ENCODE measurements at places on chromosomes 13 and 19.
A peak's percentile ranks its signal among the peaks of the same experiment; 100 is the strongest.

- DNase-seq = no peak
These were observed 98.0 kb downstream of the EDNRB start for GRCh38 chr13:77820431-77821149.

DNA sequence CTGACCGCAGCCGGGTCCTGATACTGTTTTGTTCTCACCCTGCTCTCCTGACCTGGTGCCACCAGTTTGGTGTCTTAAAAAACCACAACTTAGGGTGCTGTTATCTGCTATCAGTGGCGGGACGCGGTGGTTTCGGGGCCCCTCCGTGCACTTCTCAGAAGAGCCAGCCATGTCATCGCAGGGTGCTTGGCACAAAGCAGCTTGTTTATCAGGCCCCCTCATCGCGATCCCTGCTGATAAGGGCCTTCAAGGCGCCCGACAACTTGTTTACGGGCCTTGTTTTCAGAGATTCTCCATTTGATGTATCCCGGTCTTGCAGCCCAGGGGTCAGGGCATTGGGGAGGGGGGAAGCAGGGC lies 58.1 kb upstream of the KLF2 start:
- no peak for DNase-seq

DNA sequence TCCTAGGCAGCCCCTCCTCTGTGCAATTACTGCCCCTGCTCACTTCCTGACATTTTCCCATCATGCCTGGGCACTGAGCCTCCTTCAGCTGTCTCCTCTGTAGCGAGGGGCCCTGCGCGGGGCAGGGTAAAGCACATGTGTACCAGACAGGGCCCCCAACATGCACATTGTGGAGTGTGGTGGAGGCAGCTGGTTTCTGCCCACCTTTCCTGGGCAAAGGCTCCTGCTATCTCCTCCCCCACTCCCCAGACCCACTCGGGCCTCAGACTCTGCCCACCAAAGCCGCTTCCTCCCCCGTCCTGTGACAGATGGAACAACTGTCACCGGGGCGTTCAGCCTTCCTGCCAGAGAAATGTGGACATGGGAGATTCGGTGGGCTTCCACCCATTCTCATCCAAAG lies 2.9 kb upstream of the KPTN start:
- DNase-seq = no peak

GRCh38 chr19:343941-344624 lies 513 bp downstream of the MIER2 start:
- no peak for DNase-seq

DNA sequence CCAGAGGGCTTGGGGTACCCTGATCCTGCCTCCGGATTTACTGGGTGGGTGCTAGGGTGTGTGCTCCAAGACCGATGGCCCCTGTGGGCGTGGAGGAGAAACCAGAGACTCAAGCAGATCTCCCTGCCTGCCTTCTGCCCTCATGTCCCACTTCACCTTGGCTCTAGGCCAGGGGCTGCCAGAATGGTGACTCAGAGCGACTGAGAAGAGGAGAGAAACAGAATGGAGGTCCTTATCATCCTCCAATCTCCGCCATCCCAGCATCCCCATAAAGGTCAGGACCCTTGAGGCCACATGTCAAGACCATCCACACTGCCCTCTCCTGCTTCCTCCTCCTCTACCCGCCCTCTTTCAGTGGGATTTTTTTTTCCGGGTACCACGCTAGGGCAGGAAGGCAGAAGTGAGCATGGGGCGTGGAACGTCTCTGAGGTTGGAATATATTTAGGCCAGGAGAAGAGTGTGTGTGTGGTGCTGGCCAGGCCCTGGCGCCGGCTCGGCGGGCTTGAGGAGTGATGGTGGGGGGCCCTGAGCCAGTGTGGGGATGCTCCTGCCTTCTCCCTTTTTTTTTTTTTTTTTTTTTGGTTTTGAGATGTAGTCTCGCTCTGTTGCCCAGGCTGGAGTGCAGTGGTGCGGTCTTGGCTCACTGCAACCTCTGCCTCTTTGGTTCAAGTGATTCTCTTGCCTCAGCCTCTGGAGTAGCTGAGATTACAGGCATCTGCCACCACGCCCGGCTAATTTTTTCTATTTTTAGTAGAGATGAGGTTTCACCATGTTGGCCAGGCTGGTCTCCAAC lies 22.3 kb downstream of the IER2 start:
- DNase-seq = peak; percentile 84

DNA sequence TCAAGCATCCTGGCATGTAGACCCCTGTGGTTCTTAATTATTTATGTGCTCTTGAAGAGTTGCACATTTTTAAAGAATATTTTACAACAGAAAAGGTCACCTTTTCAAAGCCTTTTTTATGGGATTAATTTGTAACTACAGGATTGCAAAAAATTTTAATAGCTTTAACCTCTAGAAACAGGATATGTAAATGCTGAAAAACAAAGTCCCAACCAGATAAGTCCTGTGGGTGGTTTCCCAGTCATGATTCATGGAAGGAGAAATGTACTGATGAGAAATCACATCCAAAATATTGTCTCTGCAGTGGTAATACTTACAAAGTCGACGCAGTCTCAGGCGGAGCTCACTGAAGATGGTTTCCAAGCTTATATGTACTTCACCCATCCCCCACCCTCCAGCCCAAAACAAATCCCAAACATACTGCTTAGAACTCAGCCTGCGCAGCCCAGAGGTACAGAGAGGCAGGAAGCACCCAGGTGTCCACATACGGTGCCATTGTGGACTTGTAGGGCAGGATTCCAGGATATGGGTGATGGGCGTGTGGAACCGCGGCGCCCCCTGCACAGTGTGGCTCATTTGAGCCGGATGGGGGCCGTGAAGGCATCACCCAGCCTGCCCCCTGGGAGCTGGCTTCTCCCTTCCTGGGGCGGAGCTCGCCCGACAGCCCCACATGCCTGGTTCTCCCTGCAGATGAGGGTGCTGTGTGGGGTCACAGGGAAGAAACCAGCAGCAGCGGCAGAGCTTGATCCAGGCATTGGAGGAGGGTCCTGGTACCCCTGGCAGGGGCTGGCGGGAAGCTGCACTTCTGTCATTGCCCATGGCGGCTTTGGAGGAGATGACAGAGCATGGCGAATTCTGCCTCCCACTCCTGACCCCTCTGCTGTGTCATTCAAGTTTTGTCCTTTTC lies 101.2 kb downstream of the ATP11A start:
- no peak for DNase-seq

GRCh38 chr19:46357846-46358583 lies 11.1 kb downstream of the PPP5C start:
- no peak for DNase-seq

GRCh38 chr13:98972059-98972458 lies 5.8 kb downstream of the DOCK9 start:
- DNase-seq = no peak

GRCh38 chr13:69092615-69093322 lies 1014.9 kb upstream of the ATXN8OS start:
- no peak for DNase-seq

DNA sequence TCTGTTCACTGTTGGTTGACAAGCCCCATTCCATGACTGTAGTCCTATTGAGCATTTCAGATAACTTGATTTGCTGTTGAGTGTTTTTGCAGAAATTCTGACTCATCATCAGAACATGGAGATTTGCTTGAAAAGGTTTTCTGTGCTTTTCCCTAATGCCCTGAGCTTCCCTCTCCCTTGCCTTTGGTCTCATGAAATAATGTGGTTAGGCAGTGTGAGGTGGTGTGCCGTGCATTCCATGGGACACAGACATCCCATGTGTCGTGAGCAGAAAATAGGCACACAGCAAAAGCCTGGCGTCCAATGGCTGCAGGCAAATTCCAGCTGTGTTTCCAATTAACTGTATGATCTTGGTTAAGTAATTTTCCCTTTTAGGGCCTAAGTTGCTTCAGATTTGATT lies 197.4 kb downstream of the DLEU7 start:
- DNase-seq = peak; percentile 22

DNA sequence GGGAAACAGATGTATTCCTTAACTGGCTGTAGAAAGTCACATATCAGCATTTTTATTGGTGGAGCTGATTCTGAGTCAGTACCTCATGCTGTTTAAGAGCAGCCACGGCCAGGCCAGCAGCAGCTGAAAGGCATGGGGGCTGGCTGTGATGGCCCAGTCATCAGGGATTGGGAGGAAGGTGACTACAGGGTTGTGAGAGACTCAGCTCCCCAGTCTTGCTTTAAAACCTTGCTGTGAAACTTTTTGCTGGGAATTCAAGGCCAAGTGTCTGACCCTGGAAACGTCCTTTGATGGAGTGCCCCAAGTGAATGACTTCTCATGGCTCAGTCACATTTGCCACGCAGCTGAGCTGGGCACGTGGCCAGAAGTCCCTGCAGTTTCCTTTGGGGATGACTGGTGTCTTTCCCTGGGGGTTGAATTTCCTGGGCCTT lies 39.1 kb upstream of the RNF113B start:
- DNase-seq = peak; percentile 90

GRCh38 chr19:36051236-36051635 lies 2.8 kb downstream of the THAP8 start:
- no peak for DNase-seq

DNA sequence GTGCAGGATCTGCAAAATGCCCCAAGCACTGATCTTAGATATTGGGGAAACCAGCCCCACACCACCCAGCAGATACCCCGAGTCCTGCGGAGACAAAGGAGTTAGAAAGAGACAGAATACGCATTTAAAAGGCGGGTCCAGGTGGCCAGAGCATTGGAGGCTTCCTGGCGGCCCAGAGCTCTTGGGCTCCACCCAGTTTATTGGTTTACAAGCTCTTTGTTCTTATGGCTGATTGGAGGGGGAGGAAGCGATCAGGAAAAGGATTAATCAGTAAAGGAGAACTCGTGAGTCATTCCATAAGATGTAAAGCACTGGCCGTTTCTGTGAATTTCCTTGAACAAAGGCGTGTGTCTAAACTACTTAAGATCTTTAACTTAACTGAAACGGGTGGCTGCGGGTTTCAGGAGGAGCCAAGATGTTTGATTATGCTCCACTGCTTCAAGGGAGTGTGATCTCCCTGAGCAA lies 926 bp downstream of the ZNF587 start:
- DNase-seq = peak; percentile 23

GRCh38 chr13:90447734-90448101 lies 899.8 kb upstream of the MIR17HG start:
- peak; percentile 44 for DNase-seq

- DNase-seq = no peak
These were observed 21.8 kb downstream of the DCAF15 start for GRCh38 chr19:13974073-13974472.

GRCh38 chr19:9914315-9915207 lies 21.8 kb downstream of the OLFM2 start:
- peak; percentile 72 for DNase-seq

GRCh38 chr19:58261968-58262921 lies 16.5 kb upstream of the ZNF8 start:
- DNase-seq = no peak

- DNase-seq = no peak
These were observed 171.5 kb downstream of the DLEU7 start for GRCh38 chr13:50672025-50672424.

- DNase-seq = no peak
These were observed 390.4 kb downstream of the SUCLA2 start for GRCh38 chr13:47610687-47611086.

DNA sequence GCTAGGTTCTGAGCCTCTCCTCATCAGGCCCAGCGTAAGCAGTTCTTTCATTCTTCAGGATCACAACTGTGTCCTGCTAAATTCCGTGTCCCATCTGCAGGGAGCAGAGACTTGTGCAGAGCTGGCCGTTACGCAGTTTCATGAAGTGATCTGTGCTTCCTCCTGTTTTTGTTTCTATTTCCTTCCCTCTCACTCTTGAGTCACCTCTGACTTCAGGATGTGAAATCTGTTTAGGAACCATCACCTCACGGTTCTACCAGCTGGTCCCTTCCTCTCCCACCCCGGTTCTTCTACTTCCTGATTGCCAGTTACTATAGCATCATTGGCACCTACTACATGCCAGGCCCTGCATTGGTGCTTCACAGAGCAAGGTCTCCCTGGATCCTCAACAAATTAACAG lies 8.5 kb downstream of the MAU2 start:
- DNase-seq = no peak

GRCh38 chr13:42561752-42562467 lies 12.0 kb upstream of the TNFSF11 start:
- DNase-seq = peak; percentile 25

DNA sequence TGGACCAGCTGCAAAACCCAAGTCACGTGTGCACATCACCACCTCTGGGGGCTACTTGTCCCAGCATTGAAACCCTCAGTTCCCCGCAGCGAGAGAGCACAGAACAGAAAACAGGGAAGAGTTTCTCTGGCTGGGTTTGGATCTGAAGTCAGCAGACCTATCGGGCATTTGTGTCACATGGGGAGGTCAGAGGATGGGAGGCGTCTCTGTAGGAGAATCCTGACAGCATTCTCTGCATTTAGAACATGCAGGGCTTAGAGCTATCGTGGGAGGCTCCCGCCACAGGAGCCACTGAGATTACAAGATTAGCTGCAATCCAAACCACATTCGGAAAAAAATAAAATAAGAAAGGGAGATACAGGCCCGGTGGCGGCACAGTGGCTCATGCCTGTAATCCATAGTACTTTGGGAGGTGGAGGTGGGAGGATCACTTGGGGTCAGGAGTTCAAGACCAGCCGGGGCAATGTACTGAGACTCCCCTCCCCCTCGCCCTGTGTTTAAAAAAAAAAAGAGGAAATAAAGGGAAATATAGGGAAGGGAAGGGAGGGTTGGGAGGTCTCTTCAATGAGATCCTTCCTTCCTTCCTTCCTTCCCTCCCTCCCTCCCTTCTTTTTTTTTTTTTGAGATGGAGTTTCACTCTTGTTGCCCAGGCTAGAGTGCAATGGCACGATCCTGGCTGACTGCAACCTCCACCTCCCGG lies 2.9 kb upstream of the TLE6 start:
- DNase-seq = peak; percentile 32

- peak; percentile 15 for DNase-seq
These were observed 568 bp downstream of the POLR2I start for GRCh38 chr19:36113894-36114720.

DNA sequence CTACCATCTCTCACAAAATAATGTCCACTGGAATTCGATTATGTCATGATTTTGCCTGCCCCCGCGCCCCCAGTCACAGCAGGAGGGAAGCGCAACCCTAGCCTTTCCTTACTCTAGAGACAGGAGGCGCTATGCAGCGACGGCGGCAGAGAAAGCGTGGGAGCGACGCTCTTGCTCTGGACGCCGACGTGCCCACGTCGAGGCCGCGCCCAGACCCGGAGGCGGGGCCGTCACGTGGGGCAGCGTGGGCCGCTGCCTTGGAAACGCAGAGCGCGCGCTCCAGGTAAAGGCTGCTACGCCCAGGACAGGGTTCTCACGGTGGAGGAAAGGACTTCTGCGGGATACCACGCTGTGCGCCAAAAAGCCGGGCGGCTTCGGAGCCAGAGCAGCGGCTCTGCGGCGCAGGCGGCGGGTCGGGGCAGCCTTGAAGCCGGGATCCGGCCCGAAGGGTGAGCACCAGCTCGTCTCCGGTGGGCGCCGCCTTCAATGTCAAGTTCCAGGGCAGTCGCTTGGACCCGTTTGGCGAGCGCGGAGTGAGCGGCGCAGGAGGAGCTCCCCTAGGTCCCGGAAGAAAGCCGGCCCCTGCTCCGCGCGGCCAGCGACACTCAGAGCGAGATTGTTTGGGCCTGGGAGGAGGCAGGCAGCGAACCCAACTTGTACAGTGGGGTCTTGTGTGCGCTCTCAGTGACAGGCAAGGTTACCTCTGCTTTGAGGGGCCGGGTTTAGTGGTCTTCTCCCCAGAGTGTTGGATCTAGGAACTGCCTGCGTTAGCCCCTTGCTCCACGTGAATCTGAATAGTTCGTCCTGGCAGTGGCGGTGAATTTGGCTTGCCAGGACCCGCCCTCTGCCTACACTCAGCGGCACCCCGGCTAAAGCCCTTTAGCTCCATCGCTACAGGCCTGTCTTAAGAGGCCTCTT lies 121.7 kb downstream of the MRPL57 start:
- peak; percentile 78 for DNase-seq

Measured in brain microvascular endothelial cell (primary cell).